ENCODE measurements at places on chromosomes 5 and 9.

GRCh38 chr5:39519566-39520231, 94.9 kb upstream of the DAB2 start:
- DNase-seq = no peak

DNA sequence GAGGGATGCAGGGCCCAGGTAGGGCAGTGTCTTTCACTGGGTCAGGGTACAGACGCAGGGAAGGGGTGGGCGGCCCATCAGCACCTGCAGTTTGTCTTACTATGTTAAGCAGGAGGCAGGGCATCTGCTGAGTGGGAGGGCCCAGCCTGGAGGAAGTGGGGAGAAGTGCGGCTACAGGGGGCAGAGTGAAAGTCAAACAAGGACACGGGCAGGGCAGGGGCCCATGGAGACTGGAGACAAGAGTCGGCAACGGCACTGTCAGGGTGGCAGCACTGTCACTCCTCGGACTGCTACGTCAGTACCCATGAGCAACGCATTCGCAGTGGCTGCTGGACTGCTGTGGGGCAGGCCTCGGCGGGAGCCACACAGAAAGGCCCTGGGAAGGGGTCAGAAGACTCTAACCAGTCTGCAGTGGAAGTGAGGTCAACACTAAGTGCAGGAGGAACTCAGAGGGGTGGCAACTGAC, 19.7 kb downstream of the CAMSAP1 start:
- peak; percentile 20 for DNase-seq

DNA sequence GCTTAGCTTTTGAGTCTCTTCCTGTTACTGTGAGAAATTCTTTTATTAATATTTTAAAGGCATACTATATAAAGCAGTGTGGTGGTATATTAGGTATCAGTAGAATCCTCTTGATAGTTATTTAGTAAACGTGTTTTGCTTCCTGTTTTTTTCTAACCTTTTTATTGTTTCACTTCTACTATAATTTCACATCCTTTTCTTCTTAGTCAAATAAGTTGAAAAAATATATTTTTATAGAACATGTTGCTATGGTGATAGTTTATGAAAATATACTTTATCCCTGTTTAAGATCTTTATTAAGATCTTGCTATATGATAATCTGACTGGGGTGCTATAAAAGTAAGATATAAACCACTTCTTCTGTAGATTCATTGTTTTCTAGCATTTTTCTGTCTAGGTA, 2.1 kb downstream of the POLK start:
- no peak for DNase-seq

GRCh38 chr9:70609542-70610286, 195.3 kb upstream of the KLF9 start:
- no peak for DNase-seq

DNA sequence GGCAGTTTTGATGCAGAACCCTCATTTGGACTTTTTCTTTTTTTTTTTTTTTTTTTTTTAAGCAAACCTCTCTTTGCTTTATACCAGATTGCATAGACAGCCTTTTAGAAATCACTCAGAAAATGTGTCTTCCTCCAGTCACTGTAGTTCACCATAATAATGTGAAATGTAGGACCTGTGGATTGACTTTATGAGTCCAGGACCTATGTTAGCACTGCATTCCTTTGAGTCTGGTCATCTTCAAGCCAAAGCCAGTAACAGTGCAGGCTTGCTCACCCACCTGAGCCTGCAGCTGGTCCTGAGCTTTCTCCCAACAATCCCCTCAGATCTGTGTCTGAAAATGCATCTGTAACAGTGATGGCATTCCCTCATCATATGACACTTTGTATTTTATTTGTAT, 110.7 kb upstream of the NFIL3 start:
- DNase-seq = no peak

DNA sequence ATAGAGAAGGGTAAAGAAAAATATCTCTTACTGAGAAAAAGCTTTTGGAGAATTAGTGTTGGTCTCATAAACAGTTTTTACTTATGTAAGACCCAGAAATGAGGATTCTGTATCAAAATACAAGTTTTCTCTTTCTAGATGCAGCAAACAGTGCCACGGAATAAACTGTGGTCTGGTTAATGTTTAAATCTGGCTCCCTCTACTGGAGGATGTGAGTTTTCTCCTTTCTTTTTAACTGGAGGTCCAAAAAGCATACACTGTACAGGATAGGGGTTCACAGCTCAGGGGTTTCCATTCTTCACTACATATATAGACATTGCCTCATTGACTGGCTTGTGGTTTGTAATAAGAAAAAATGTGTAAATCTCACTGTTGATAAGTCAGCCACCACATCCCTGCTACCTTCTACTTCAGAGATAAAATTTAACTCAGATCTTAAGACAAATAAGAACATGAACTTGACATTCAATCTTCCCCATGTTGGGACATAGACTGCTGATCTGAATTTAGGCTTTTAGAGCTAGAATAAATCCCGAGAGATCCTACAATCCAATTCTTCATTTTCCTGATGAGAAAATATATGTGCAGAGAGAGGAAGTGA, 98.9 kb downstream of the CFAP95 start:
- DNase-seq = no peak

GRCh38 chr9:90156318-90156717, 486.3 kb downstream of the DIRAS2 start:
- DNase-seq = no peak

DNA sequence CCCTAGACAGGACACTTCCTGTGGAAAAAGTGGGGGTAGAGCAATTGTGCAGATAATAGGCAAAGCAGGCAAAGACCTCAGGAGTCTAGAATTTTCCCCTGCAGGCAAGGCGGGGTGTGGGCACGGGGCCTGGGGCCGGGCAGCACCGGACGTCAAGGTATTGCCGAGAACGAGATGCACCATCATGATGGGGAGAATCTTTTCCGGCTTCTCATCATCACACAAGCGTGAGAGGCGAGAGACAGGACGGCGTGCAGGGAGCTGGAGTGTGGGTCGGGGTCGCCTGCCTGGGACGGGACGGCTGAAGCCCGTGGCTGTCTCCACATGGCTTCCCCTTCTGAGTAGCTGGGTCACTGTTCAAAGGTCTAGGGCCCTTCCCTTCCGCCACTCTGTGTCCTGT, 44.5 kb downstream of the OLFM1 start:
- no peak for DNase-seq

DNA sequence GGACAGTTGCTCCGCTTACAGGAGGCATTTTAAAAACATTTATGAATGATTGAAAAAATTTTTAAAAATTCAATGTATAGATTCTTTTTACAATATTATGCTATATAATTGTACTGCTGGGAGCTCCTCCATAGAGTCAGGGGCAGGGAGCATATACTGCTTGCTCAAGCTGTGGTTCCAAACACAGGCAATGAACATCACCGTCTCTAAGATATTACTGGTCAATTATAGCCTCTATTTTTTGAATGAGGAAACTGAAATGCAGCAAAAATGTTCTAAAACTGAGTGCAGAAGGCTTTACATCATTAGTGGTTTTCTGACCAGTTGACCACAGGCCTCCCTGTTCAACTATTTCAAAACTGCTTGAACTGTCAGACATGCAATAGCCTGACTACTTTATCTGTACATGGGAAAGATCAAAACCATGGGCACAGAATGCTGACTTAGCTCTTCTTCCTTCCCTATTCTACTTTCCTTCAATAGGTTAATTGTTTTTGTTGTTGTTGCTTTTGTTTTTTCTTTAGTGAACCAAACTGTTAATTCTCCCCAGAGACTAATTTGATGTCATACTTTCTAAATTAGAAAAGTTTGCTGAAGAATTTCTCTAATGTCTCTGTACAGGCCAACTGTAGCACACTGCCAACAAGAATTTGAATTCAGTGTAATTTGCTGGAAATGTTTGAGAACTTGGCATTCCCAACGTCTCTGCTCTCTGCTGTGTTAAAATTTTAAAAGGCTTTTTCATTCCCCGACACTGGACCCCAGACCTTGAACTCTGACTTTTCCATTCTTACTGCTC, 107.6 kb upstream of the MPDZ start:
- DNase-seq = no peak

- DNase-seq = no peak
These were observed 1.7 kb downstream of the MSX2 start for GRCh38 chr5:174725991-174726601.

- peak; percentile 63 for DNase-seq
These were observed at the start of gene RUFY1 for GRCh38 chr5:179550511-179551342. TSS of gene RUFY1 (plus strand) at chr5:179550554. CDS start at chr5:179550570, 16 bp downstream.

- DNase-seq = no peak
These were observed 36.5 kb upstream of the ANKDD1B start for GRCh38 chr5:75574791-75575190.

DNA sequence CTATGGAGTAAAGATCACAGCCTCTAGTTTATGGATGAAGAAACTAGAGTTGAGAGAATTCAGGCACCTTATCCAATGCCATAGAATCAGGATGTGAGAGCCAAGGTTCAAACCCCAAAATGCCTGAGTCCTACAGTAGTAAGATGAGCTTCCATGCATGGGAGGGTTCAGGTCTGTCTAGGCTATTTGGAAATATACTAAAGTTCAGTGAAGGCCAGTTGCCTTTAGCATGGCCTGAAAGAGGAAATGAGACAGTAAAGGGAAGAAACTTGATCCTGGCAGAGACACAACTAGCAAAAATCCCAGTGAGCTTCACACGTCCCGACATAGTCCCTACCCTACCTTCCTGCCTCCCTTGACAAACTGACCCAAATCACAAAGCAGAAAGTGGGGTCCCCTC, 317.0 kb downstream of the RASEF start:
- DNase-seq = no peak

DNA sequence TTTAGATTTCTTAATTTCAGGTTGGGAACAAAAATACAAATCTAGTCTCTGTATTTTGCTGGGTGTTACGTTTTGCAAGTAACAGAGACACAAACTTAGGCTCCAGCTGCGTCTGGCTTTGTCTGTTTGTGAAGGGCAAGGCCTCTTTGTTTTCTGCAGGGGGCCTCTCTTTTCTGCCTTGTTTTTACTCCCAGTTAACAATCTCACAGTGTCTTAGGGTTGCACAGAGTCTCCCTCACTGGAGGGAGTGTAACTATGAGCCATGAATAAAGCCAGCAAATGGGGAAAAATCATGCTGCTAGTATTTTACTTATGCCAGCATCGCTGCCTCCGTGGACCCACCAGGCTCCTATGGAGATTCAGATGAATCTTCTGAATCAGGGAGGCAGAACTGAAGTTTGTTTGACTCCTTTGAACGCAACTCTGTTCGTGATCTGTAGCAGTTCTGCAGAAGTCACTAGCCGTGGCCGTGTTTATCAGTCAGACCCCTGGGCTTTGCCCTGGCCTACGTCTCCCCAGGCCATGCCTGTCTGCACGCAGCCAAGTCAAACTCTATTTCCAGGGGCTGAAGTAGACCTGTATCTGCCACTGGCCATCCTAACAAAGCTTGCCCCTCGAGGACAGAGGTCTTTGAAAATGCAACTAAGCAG, 77.2 kb downstream of the ATP10B start:
- DNase-seq = no peak

DNA sequence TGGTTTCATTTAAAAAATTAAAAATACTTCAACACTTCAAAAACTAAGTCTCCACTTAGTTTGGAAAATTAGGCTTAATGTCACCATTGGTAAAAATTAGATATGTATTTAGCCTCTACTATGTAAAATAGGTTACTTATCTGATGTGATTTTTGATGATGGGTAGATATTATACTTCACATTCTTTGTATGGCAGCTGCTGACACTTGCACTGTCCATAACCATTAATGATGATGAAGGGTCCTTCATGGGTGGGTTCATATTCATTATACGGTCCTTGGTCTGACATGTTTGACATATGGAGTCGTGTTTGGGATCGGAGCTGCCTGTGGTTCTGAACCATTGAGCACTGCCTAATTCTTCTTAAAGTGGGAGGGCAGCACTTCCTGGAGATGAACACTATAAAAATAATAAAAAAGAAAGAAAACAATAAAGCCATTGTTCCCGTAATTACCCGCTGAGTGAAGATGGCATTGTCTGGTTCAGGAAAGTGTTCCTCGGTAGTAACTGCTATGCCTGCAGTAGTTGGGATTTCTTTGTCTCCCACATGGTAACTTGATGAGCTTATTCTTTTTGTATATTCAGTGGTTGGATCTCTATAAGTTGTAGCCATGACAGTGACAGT, 2.2 kb downstream of the LRRTM2 start:
- no peak for DNase-seq

DNA sequence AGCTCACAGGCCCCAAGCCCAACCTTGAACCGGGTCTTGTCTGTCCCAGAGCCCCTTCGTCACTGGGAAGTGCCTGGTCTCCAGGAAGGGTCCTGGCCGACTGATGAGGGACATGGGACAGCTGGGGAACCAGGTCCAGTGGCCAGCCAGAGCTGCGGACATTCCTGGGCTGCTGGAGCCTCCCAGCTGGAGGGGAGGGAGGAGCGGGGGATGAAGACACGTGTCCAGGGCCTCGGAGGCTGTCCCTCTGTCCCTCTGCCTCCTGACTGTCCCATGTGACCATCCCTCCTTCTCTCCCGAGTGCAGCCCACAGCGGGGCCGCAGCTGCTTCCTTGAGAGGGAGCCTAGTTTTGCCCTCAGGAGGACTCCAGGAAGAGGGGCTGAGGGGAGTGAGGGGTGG, 41.7 kb upstream of the UBAC1 start:
- no peak for DNase-seq

DNA sequence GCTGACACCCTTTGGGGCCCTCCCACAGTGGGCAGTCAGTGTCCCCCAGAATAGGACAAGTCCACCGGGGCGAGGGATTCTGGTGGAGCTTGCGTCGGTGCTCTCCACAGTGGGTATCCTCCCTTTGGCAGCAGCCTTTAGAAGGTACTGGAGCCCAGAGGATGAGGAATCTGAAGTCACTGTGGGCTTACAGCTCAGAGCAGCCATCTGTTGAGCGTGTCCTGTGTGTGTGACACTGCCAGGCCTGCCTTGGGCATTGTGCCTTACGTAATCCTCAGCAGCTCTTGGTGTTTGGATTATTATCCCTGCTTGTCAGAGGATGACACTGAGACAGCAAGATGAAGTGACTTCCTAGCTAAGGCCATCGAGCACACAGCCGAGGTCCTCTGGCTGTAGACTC, 12.6 kb downstream of the URM1 start:
- DNase-seq = no peak

DNA sequence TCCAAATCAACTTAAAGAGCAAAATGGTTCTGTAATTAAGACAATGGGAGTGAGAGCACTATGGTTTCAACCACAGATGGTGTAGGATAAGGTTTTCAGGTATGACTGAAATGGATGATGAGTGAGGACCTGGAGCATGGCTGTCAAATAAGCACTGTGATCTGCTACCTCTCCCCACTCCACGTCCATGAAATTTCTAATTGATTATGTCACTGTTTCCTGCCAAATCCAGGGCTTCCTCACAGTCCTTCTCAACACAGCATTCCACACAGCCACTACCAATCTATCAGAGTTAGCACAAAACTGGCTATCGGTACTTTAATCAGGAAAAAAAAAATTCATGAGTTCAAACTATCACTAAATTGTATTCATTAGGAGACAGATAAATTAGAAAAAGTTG, 420.4 kb upstream of the WWC1 start:
- DNase-seq = no peak

GRCh38 chr5:173998531-173998930, 9.6 kb downstream of the C5orf47 start:
- DNase-seq = no peak

Data from stimulated activated CD8-positive, alpha-beta memory T cell treated with anti-CD3 and anti-CD28 coated beads, Interleukin-7, amount 100 ng/mL, for 1 hour (primary cell).